ENCODE measurements at places on chromosomes 7 and 10.

DNA sequence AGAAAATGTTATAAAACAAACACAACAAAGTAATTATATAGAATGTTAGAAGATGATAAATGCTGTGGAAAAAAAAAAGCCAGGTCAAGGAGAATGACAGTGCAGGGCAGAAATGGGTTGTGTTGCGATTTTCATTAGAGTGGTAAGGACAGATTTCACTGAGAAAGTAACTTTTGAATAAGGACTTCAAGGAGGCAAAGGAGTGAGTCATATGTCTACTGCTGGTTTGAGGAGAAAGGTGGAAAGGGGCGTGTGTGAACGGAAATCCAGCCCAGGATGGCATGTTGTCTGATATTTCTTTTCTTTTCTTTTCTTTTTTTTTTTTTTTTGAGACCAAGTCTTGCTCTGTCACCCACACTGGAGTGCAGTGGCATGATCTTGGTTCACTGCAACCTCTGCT is 12.3 kb upstream of the DLD start:
- DNase-seq, result no peak

- no peak for DNase-seq
These were observed 24.0 kb upstream of the HELLS start for GRCh38 chr10:94521276-94522250.

DNA sequence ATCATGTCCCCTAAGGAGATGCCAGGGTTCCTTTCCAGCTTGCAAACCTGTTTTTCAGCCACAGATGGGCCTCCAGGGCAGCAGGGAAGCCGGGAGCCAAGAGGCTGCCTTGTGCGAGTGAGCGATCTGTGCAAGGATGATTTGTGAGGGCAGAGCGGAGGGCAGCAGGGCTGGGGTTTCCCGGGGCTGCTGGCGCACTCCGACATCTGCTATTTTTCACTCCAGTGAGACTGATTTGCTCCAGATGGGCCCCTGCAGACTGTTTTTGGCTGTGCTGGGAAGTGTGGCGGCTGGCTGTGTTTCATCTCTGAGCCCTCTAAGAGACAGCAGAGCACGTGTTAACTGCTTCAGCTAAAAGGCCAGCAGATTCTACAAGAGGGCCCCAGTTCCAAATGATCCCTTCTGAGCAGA is 466.2 kb downstream of the TYW1 start:
- peak; percentile 44 for DNase-seq

GRCh38 chr10:61742812-61743211 is 80.1 kb downstream of the CABCOCO1 start:
- peak; percentile 28 for DNase-seq

- DNase-seq, result no peak
These were observed 33.1 kb upstream of the ARMC3 start for GRCh38 chr10:22894714-22895113.

- DNase-seq, result no peak
These were observed 28.1 kb downstream of the ITGB8 start for GRCh38 chr7:20358762-20359282.

DNA sequence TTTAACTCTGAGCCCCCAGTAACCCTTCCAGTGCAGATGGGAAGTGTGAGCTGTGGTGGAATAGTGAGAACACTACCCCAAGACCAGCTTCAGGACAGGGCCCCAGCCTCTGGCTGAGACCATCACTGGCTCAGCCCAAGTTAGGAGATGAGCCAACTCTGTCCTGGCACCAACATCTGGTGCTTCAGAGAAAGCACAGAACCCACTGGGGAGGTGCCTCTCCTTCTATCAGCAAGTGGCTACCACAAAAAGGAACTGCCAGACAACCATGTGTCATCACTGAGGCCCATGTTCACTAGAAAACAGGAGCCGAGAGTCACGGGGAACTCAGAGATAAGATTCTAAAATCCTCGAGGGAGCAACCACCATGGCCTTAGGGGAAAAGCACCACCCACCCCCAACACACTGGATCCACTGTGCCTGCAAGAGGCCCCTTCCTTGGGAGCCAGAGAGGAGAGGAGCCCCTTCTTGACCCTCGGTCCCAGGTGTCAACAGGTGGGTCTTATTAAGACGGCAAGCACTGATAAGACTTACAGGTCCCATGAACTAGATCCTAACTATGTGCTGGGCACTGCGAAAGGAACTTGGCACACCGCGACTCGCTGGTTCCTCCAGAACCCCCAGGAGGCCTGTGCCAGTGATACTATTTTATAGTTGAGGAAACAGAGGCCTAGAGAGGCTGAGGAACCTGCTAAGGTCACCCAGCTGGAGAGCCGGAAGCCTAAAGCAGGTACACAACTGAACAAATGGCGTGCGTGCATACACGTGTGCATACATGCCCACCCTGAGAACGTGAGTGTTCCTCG is 102.7 kb downstream of the FAM53B start:
- DNase-seq, result peak; percentile 29

GRCh38 chr10:102599565-102600327 is 44.5 kb upstream of the TRIM8 start:
- DNase-seq, result peak; percentile 37

- DNase-seq, result no peak
These were observed 20.7 kb downstream of the NRAP start for GRCh38 chr10:113643183-113643582.

DNA sequence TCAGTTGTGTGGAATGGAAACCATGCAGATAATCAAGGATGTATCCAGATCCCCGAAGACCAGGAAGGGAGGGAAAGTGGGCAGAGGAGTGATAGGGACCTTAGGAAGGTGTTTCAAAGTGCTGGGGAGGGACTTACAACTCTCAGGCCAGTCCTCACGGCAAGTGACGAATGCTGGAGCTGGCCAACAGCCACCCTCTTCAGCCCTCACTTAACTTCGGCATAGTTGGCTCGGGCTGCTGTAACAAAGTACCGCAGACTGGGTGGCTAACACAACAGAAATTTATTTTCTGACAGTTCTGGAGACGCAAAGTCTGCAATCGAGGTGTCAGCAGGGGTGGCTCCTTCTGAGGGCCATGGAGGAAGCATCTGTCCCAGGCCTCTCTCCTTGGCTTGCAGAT is 265.9 kb upstream of the YAE1 start:
- peak; percentile 17 for DNase-seq

GRCh38 chr10:45532480-45532879 is 140.1 kb downstream of the ZFAND4 start:
- DNase-seq, result no peak

DNA sequence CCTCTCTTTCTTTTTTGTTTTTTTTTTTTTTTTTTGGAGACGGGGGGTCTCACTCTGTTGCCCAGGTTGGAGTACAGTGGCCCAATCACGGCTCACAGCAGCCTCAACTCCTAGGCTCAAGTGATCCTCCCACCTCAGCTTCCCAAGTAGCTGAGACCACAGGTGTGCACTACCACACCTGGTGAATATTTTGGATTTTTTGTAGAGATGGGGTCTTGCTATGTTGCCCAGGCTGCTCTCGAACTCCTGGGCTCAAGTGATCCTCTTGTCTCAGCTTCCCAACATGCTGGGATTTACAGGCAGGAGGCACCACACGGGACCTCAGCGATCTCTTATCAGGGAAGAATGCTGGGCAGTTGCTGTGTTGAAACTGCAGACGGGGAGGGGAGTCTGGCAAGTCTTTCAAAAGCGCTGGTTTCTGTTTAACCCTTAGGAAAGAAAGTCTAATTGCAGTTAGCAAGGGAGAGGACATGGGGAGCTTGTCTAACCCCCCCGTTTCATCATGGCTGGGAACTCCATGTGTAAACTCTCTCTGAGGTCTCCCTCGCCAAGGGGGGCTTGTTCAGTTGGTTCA is 39.6 kb upstream of the LMTK2 start:
- DNase-seq, result no peak

DNA sequence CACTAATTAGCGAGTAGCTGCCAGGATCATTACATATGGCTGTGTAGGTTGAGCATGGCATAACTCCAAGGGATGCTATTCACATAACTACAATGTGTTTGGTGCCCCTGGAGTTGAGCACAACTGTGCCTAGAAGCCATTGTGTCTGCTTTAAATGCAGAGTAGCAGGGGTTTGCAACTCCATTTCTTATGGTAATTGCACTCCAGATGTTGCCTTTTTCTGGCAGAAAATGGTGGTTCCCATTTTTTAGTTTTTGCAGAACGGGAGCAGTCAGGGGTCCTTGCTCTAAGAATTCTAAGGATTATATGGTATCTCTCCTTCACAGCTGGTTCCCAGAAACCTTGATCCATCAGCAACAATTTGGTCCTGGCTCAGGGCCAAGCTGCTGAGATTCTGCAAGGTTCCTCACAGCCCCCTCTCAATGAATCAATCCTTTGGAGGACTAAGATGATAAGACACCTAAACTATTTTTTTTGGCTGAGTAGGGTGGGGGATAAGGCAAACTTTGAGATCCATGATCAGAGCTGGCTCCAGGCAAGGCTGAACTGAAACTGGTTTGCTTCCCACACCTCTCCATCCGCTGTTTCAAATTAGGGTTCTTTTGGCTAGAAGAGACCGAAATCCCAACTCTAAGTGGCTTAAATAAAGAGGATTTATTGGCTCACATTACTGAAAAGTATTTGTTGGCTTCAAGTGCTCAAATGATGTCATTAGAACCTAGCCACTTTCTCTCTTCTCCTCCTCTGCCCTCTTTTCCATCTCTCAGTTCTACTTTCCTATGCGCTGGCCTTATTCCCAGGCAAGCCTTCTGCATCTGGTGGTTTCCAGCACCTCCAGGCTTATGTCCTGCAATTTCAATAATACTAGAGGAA is 97.5 kb upstream of the CCDC6 start:
- peak; percentile 6 for DNase-seq

DNA sequence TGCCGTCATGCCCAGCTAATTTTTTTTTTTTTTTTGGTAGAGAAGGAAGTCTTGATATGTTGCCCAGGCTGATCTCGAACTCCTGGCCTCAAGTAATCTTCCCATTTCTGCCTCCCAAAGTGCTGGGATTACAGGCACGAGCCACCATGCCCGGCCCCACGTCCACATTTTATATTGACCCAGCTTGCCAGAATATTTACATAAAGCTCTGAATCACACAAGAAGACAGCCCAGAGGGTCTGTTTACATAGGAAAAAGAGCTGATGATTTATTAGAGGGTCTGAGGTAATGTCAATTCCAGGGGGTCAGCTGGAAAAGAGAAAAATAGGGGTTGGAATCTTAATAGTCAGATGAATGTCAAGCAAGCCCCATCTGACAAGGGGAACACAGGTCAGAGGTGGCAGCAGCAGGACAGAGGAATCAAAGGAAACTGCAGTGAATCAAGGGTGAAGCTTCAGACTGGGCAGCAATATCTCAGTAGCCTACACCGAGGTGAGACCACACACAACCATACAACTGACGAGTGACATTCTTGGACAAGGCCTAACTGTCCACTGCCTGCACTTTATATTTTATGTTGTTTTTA is 15.8 kb upstream of the SLF2 start:
- DNase-seq, result no peak

DNA sequence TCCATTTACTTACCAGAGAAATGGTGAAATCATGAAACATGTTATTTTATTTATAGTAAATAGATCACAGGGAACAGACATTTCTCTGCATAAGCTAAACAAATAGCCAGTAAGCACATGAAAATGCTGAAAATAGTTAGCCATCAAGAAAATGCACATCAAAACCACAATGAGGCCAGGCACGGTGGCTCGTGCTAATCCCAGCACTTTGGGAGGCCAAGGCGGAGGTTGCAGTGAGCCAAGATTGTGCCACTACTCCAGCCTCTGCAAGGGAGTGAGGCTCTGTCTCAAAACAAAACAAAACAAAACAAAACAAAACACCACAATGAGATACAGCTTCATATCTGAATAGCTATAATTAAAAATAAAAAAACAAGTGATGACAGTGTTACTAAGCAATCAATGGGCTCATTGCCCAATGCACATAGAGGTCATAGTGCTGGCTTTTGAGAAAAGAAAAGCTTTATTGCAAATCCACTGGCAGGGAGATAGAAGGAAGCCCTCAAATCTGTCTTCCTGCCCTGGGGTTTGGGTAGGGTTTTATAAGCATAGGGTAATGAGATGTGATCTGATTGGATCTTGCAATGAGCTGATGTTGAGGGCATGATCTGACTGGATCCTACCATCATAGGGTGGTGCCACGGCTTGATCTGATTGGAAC is 16.2 kb downstream of the CSTF2T start:
- DNase-seq, result peak; percentile 47

DNA sequence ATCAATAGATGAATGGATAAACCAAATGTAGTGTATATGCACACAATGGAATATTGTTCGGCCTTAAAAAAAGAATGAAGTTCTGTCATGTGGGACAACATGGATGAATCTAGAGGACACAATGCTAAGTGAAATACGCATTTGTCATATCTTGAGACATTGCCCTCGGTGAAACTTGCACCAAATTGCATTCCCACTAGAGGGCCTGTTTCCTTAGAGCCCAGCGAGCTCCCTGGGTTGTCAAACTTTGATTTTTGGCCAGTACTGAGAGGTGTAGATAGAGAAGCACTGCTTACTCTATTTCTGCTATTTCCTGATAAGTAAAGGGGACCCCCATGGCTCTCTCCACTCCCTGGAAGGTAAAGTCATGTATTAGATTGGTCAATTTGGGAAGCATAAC is 157.1 kb downstream of the GPAM start:
- DNase-seq, result no peak

GRCh38 chr10:60413306-60414012 is 23.8 kb upstream of the ANK3 start:
- no peak for DNase-seq

DNA sequence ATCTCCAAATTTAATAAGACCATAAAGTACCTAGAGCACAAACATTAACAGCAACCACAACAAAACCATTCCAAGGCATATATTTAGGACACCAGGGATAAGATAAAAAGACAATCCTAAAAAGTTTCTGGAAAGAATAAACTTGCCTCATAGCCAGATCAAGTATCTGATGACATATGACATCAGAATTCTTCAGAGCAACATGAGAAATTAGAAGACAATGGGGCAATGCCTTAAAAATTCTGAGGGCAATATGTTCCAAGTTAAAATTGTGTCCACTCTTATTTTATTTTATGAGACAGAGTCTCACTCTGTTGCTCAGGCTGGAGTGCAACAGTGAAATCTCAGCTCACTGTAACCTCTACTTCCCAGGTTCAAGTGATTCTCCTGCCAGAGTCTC is 2.8 kb downstream of the EFCAB10 start:
- peak; percentile 7 for DNase-seq

DNA sequence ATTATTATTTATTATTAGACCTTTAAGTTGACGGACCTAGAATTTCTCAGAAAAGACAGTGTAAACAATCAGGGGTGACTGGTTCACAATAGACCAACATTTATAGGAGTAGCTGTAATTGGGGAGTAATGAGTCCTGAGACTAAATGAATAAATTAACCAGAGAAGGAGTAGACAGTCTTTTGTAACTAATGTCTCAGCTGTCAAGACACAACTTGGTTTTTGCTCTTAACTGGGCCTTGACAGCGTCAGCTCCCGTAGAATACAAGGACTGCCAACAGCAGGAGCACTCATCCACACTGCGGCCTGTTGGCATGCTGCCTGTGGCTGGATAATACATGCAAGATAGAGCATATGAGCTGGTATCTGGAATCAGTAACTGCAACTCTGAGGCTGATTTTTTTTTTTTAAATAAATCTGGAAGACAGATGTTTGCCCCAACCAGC is 123.9 kb downstream of the CACNA2D1 start:
- peak; percentile 83 for DNase-seq

Measured in fibroblast of skin of right biceps (primary cell).